ENCODE measurements at places on chromosomes 13 and 19.

- peak; percentile 57 for DNase-seq
Observed at GRCh38 chr13:24618011-24618955, 61.9 kb upstream of the ATP12A start.

GRCh38 chr19:5356428-5356827, 15.8 kb upstream of the PTPRS start:
- DNase-seq, result no peak

- no peak for DNase-seq
Observed at GRCh38 chr19:16795731-16796130, 33.5 kb upstream of the SIN3B start.

GRCh38 chr13:78015782-78016181, 97.2 kb upstream of the EDNRB start:
- no peak for DNase-seq

Data from activated CD8-positive, alpha-beta memory T cell treated with anti-CD3 and anti-CD28 coated beads, Interleukin-2, amount 50 U/mL, for 4 hours (primary cell).